ENCODE measurements at places on chromosomes 7 and 10. TPM values are rescaled to one million over a fixed set of nuclear protein-coding genes. Genes with fewer than 3 reads are reported as not detected.

DNA sequence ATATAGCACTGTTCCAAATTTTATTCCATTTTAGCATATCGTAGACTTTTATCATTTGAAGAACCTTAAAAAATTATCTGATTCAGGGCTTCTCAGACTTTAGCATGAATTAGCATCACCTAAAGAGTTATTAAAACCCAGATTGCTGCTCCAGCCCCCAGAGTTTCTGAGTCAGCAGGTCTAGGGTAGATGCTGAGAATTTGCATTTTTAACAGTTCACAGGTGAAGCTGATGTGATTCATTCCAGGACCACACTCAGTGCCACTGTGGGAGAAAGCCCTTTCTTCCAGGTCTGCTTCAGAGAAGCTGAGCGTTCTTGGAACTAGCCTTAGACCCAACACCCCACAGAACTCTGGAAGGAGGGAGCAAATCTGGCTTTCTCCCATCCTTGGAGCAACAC lies 174.1 kb upstream of the YAE1 start:
- no peak for DNase-seq

DNA sequence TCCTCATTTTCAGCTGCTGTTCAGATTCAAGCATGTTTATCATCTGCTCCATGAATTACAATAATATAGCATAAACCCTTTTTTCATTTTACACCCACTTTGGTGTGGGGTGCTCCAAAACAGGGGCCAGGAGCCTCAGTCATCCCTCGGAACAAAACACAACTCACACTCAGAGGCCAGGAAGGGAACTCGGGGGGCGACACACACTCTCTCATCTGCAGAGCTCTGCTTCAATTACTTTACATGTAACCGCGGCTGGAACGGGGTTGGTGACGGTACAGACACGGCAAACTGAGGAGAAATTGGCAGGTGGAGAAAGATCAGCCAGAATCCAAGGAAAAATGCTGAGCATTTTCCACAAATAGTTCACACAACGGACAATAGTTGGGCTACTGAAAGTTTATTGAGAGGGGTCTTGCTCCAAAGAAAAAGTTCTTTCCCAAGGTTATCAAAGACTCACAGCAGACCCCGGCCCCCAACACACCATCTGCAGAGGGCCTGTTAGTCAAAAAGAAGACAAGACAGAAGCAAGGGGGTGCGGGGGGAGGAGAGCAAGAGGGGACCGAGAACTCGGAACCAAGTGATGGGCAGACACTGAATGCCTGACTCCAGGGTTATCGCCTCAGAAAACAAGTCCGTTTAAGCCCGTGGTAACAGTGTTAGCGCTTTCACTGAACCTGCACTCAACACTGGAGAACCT lies 20.5 kb downstream of the DIP2C start:
- DNase-seq = no peak

DNA sequence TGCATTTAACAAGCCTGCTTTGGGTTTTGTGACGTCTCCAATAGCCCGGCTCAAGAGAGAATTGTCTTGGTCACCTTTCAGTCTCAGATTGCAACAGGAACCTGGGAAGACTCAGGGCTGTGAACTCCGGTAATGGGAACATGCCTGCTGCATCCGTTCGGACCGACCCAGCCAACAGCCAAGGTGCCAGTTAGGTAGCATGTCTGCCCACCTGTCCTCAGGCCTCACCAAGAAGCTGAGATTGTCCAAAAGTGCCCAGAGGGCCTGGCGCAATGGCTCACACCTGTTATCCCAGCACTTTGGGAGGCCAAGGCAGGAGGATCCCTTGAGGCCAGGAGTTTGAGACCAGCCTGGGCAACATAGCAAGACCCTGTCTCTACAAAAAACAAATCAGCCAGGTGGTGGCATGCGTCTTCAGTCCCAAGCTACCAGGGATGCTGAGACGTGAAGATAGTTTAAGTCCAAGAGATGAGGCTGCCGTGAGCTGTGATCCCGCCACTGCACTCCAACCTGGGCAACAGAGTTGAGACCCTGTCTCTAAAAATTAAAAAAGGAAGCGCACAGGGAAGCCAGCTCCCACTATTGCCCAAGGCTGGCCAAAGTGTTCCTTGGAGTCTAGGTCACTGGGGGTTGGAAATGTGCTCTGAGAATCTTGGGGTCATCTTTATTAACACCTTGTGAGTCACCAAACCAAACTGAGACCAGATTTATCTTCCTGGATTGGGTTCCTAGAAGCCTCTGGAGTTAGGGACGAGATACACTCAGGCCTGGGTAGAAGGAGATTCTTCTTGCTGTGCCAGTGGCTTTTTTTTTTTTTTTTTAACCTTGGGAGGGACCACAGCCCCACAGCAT lies 26.9 kb downstream of the BAG3 start:
- no peak for DNase-seq

DNA sequence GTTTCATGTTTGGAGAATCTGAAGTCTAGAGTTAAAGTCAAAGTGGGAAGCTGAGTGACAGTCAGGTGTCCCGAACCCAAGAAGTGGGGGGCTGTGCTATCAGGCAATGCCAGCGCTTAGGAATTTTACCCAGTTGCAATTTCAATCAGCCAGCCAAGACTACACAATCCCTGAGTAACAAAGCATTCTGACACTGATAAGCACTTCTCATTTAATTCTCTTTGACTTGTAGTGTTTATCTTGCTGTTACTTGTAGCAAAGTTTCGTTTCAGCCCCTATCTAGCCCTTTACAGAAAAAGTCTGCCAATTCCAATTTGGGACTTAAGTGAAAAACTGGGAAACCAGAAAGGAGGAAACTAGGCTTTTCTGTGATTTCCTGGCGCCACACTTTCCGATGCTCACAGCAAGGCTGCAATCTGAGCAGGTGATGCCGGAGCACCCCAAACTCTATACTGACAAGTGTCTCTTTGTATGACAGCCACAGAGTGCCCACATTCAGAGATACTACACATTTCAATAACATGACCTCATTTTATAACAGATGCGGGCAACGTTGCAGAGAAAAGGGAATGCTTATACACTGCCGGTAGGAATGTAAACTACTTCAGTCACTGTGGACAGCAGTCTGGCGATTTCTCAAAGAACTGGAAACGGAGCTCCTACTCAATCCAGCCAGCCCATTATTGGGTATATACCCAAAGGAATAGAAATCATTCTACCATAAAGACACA lies 61.0 kb downstream of the ITIH5 start:
- peak; percentile 21 for DNase-seq

GRCh38 chr10:33115738-33116719 lies 158.0 kb upstream of the ITGB1 start:
- no peak for DNase-seq

Gene TYW1B
- 3.5 TPM for polyA plus RNA-seq

DNA sequence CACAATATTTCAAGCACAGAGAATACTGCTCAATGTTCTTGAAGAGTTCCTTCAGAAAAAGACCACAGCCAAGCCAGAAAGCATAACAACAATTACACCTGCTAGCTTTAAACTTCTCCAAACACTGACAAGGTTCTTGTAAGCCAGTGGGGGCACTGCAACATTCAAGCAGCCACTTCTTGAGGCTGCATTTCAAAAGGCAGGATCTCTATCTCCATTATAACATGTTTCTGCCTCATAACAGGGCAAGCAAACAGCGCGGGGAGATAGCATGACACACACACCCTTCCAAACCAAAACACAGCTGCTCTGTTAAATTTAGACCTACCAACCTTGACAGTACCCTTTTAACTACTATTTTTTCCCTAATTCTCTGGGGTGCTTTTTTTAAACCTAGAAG lies 30.8 kb downstream of the CHCHD3 start:
- peak; percentile 42 for DNase-seq

Gene CPED1
- 47.6 TPM for polyA plus RNA-seq

- DNase-seq = no peak
These were observed 13.8 kb upstream of the MPP7 start for GRCh38 chr10:28316696-28317095.

Gene GATA3
- polyA plus RNA-seq = not detected

- no peak for DNase-seq
These were observed 60.2 kb downstream of the NRCAM start for GRCh38 chr7:108396080-108396479.

- DNase-seq = no peak
These were observed 531.7 kb downstream of the DNAJB9 start for GRCh38 chr7:109101332-109101731.

GRCh38 chr7:81394029-81394428 lies 375.8 kb downstream of the HGF start:
- DNase-seq = no peak

DNA sequence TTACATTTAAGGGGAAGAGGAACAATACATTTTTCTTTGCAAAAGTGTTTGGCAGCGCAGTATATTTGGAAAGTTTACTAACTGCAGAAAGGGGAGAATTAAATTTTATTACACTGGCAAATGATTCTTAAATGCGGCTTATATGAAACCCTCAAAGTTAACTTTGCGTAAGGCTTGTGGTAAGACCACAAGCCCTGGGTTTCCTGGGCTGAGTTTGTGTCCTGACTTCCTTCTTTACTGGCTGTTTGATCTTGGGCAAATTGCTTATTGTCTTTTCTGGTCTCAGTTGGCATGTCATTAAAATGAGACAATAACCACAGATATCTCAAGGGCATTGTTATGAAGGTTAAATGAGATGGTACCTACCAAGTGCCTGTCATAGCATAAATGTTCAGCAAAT lies 106.8 kb downstream of the GLRX3 start:
- DNase-seq = no peak

- no peak for DNase-seq
These were observed 49.6 kb downstream of the MPP7 start for GRCh38 chr10:28253169-28253785.

Gene TACC2
- polyA plus RNA-seq = 19.4 TPM

Gene MAPK8
- 58.7 TPM for polyA plus RNA-seq

DNA sequence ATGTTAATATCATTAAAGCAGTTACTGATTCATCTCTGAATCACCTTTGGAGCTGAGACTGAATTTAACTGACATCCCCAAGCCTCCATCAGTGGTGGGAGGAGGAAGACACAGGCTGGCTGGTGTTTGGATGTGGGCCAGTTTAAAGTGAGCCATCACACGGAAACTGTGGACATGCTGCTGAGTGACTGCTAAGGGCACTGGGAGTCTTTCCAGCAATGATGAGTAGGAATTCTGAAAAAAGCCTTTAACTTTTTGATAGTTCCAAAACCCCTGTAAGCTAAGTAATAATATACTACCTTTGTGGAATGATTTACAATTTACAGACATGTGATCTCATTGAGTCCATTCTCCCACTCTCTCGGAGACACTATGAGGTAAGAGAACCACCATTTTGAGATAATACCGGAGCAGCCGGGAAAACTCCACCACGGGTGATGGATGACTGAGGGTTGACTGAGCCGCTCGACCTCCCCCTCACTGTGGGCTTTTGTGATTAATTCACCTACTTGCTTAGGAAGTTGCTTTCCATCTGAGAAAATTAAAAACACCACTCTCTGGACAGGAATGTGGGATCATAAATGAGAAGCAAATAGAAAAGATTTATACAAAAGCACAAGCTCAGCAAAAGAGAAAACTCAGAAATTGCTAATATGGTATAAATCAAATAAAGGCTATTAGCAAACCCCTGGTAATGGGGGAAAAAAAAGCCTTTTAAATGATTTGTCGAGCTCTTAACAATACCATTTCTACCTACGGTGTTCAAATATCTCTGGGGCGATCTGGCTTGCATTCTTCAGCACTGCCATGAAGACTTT lies 194.8 kb downstream of the FANK1 start:
- peak; percentile 76 for DNase-seq

Gene MSS51
- 1.4 TPM for polyA plus RNA-seq

DNA sequence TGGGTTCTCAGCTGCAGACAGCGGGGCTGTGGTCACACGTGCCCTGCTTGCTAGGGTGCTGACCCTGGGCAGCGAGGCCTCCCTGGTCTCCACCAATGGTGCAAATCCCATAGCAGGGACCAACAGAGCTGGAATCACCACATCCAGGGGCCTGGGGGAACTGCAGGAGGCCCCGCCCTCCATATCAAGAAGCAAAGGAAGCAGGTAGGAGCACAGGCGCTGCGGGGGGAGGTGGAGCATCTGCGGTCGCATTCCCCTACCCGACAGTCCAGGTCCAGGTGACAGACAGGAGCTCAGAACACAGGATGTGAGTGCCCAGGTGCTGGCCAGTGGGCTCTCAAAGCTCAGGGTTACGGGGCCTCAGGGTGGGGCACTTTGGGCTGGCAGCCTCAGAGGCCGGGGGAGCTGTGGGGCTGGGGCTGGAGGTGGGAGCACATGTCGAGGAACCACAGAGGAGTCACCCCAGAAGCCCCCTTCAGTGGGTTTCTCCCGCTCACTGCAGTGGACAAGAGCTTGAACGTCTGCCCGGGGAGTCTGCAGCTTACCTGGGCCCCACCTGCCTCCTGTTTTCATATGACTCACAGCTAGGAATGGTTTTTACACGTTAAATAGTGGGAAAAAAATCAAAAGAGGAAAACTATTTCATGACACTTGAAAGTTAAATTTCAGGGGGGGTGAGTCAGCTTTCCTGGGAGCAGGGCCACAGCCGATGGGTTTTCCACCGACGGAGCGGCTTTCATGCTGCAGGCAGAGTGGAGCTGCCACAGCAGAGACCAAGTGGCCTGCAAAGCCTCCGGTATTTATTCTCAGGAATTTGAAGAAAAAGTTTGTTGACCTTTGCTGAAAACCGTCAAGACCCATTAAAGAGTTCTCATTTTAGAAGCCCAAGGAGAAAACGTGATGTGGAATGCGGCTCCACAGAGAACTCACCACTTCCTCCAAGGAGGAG lies 148.7 kb upstream of the PPP2R2D start:
- DNase-seq = no peak

GRCh38 chr7:66118603-66119002 lies 4.0 kb downstream of the CRCP start:
- DNase-seq = no peak

Gene ALOX5
- polyA plus RNA-seq = not detected

DNA sequence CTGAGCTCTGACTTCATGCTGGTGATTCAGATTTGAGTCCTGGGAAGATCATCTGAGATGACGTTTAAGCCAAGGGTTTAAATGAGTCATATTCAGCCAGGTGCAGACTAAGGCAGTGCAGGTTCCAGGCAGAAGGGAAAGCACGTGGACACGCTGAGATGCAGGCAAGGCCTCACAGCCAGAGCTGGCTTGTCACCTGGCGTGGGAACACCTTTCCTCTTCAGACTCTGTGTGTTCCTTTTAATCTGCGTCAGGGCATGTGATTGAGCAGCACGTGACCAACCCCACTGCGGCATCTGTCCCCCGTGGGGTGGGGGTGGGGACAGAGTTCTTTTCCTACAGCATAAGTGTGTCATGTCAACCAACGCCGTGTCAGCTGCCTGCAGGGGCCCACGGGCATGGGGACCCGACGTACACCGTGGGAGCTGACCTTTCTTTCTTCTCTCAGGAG lies 10.7 kb upstream of the IDI2 start:
- DNase-seq = peak; percentile 51

Gene RAB11FIP2
- 10.4 TPM for polyA plus RNA-seq

Gene RALA
- 59.2 TPM for polyA plus RNA-seq

GRCh38 chr10:24278176-24278889 lies 69.4 kb downstream of the KIAA1217 start:
- DNase-seq = no peak
